ENCODE measurements at places on chromosomes 12 and 14.

DNA sequence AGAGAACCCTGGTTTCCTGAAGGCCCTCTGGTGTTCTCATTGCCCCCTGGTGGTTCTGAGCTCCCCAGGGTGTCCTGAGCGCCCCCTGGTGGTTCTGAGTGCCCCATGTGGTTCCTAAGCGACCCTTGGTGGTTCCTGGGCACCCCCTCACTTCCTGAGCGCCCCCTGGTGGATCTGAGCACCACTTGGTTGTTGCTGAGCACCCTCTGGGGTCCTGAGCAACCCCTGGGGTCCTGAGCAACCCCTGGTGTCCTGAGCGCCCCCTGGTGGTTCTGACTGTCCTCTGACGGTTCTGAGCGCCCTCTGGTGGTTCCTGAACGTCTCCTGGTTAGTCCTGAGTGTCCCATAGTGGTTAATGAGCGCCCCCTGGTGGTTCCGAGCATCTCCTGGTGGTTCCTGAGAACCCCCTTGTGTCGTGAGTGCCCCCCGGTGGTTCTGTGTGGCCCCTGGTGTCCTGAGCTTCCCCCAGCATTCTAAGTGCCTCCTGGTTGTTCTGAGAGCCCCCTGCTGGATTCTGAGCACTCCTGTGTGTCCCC is 568.3 kb downstream of the TMEM121 start:
- peak; percentile 8 for DNase-seq

DNA sequence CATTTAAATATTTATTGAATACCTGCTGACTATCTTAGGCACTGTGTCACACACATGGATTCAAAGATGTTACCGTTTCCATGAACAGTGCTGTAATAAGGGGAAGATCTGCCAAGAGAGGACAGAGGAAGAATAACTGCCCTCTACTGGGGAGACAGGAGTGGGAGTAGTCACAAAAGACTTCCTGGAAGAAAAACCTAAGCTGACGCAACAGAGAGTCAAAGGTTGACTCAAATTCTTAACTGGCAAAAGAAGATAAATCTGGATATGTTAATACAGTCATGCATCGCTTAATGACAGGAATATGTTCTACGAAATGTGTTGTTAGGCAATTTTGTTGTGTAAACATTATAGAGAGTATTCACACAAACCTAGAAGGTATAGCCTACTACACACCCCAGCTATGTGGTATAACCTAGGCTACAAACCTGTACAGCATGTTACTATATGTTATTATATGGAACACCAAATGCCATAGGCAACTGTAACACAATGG is 51.5 kb downstream of the DCAF5 start:
- DNase-seq, result peak; percentile 18

DNA sequence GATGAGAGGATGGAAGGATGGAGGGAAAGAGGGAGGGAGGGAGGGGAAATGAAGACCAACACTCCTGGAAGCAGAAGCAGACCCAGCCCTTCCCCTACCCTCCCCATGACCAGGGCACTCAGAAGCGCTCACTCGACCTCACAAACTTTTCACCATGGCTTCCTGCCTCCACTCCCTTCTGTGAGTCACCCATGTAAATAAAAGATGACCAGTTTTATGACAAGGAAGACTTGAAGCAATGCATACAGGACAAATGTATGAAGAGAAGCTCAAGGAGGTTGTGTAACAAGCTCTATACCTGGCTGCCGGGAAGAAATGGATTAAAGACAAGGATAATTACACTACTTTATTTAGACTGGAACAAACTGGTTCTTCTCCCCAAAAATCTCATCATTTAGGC is 63.8 kb downstream of the CDC42BPB start:
- no peak for DNase-seq

GRCh38 chr14:105150368-105151083 is 18.1 kb downstream of the JAG2 start:
- no peak for DNase-seq

DNA sequence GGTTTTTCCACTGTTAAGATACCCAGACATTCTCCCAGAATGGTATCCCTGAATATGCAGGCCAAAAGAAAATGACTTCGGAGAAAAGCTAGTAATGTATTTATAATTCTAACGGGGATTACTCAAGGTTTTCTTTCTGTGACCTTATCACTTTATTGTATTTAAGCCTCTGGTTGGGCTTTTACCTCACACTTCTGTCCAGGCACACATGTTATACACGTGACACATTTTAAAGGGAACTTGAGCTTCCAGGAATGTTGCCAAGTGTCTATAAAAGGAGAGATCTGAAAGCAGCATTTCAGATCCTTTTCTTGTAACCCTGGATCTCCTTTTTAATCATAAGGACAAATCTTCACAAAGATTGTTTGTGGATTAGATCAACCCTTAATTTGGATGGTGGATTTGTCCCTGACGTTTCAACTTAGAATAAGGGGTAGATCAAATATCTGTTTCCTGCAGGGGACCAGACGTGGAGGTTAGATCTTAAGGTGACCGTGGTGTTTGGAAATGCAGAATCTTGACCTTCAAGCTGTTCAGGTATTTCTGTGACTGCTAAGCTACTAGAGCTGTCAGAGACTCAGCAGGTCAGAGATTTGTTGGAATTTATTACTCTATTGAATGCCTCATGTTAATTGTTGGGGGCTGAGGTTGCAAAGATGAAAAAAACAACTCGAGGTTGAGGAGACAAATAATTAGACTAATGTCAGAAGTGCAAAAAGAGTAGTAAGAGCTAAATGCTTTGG is 1.5 kb downstream of the CIPC start:
- DNase-seq, result peak; percentile 34

GRCh38 chr12:89245090-89245489 is 107.2 kb downstream of the DUSP6 start:
- DNase-seq, result no peak

DNA sequence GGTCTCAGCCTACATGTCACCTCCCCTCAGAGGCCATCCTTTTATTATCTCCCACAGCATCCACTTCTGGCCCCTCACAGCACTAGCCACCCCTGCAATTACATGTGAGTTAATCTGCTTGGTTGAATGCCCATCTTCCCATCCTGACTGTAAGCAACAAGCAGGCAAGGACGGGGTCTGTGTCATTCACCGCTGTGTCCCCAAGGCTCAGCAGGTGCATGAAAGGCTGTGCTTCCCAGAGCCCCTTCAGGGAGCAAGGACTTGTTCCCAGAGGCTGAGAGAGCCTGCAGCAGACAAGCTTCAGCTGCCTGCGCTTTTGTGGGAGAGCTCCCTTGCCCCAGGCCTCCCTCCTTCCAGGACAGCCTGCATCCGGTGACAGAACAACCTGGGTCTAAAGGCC is 172.7 kb upstream of the GSC start:
- no peak for DNase-seq

- no peak for DNase-seq
Measured at GRCh38 chr14:22747769-22748168, 18.7 kb upstream of the OXA1L start.

DNA sequence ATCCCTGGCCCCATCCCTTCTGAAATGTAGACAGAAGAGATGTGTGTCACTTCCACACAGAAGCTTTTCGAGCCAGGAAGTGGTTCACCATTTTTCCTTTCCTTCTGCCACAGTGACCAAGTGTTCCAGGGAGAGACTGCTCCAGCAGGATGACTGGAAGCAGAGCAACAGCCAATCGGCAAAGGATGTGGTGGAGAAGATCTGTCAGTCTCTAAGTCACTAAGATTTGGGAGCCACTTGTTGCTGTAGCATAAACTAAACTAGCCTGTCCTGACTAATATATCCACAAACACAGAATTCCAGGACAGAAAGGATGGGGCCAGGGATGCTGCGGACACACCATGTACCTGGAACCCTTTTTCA is 42.9 kb downstream of the DUSP6 start:
- DNase-seq, result no peak

GRCh38 chr12:76449583-76449982 is 101.4 kb upstream of the BBS10 start:
- no peak for DNase-seq

DNA sequence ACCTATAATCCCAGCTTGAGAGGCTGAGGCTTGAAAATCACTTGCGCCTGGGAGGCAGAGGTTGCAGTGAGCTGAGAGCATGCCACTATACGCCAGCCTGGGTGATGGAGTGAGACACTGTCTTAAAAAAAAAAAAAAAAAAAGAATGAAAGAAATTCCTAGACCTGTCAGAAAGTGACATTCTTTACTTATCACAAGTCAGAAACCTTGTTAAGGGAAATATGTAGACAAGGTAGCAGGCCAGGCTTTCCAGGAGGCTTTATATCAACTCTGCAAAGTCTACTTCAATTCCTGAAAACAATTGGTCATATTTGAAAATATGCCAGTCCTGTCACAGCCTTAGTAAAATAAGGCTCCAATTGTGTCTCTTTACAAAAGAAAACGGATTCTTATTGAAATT is 19.1 kb upstream of the MMP19 start:
- no peak for DNase-seq
